ENCODE measurements at places on chromosomes 7 and 10. TPM values are rescaled to one million over a fixed set of nuclear protein-coding genes. Genes with fewer than 3 reads are reported as not detected.
A peak's percentile ranks its signal among the peaks of the same experiment; 100 is the strongest.

GRCh38 chr7:112129655-112130323, 76.4 kb downstream of the DOCK4 start:
- peak; percentile 49 for DNase-seq

DNA sequence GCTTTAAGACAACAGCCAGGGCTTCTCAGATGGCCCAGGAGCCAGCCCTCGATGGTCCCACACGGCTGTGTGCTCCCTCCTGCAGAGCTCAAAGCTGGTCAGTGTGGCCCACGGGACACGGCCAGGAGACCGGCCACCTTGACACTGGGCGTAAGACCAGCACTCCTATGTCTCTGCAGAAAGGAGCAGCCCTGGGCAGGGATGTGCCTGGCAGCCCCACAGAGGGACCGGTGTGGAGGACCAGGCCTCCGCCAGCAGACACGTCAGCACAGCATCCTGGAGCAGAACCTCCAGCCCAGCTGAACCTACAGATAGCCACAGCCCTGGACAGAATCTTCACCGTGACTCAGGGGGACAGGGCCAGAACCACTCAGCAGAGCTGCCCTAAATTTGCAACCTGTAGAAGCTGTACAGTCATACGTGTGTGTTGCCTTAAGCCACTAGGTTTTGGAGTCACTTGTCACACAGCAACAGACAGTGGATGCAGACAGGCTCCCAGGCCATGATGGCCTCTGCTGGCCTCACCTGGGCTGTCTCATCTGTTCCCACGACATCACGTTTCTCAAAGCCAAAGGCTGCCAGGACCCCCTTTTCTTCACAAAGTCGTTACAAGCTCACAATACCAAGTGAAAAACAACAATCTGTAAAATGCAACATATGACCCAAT, 132.4 kb downstream of the DIP2C start:
- no peak for DNase-seq

- DNase-seq = no peak
Observed at GRCh38 chr7:156783864-156784263, 109.1 kb downstream of the LMBR1 start.

DNA sequence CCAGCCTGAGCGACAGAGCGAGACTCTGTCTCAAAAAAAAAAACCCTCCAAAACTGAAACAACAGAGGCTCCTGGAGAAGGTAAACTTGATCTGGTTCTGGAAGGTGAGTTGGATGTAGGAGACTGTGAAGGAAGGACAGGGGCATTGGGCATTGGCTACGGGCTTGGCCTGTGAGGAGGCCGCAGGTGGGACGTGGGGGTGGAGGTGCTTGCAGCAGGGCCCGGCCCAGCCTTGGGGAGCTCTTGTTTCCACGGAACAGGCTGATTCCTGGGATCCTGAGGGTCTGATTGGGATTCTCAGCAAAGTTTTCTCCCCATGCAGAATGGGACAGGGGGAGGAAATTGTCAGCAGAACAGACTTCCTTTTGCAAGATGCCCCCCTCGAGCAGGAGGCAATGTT, 30.6 kb downstream of the IL15RA start:
- no peak for DNase-seq

The CDK14 gene
- 24.0 TPM for total RNA-seq

DNA sequence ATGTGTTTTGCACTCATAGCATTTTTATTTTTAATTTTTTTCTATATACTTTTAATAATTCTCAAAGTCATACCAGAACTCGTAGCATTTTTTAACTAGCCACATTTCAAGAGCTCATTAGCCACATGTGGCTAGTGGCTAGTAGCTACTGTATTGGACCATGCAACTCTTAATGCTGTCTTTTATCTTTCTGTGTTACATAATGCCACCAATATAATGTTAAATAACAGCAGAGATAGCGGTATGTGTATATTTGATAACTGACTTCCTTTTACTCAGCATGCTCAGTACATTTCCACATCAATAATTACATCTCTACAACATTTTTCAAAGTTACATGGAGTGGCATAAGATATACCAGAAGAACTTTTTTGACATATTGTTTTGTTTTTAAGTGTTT, 91.4 kb downstream of the CDK13 start:
- DNase-seq = no peak

DNA sequence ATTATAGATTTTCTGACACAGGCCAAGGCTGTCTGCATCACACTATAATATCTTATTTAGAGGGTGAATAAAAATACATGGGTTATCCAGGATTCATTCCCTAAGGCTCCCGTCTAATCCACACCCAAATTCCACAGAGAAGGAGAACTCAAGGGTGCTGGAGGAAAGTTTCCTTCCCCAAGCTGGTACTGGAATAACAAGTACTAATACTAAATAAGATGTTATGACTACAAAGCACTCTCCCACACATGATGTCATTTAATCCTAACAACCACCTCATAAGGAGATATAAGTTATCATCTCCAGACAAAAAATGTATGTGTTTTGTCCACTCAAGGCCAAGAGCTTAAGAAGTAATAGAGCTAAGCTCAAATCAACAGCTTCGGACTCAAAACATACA, 53.0 kb downstream of the SNX13 start:
- DNase-seq = no peak

DNA sequence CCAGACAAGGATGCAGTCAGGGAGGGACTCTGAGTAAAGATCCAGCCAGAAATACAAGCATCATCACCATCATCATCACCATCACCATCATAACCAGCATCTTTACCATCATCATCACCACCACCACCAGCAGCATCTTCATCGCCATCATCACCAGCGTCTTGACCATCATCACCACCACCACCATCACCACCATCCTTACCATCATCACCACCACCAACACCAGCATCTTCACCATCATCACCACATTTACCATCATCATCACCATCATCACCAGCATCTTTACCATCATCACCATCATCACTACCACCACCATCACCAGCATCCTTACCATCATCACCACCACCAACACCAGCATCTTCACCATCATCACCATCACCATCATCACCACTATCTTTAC, 44.1 kb upstream of the CPXM2 start:
- DNase-seq = no peak

DNA sequence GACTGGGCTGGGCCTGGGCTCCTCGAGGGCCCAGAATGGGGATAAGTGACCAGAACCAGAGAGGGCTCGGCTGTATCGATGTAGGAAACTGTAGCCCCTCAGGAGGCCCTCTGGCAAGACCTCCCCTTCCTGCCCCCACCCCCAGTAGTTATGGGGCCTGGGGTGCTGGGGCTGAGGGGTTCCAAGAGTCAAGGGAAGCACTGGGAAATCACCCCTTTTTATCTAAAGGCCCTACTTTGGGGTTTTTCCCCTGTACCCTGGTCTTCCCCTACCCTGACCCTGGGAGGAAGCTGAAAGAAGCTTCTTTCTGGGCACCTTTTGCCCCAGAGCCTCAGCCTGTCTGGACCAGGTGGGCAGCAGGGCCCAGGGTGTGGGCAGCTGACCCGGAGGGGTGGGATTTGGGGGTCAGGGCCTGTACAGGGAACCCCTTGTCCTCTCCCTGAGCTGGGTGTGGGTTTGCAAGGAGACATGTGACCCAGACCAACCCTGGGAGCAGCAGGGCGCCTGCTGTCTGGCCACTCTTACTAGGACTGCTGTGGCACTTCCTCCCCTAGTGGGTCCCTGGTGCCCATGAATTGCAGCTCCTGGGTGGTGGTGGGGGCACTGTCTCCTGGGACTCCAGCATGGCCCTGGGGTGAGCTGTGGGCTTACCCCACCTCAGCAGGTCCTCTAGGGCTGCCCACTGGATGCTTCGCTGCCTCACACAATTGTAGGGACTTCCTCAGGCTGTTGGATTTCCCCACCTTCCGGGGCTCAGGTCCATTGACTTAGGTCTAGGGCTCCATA, 1.5 kb downstream of the IRF5 start:
- no peak for DNase-seq

The SAMD9L gene
- total RNA-seq = not detected

The GPR158 gene
- total RNA-seq = 1.5 TPM

The PIP gene
- not detected for total RNA-seq

DNA sequence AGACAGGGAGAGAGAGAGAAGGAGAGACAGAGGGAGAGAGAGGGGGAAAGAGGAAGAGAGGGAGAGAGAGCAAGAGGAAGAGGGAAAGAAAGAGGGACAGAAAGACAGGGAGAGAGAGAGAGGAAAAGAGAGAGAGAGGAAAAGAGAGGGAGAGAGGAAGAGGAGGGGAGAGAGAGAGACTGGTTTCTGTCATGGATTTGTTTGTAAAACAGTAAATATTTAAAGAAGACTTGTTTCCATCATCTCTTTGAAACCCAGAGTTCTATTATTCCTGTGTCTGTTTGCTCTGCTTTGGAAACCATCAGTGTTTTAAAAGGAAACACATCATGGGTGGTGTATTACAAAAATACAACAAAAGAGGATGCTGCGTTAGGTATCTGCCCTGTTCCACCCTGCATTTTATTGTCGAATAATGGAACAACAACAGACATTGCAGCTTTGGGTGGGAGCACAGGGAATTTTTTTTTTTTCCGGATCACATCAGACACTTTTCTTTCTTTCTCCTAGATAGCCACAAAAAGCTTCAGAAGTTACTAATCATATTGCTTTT, 150.7 kb upstream of the RSU1 start:
- no peak for DNase-seq

The VAX1 gene
- total RNA-seq = not detected

DNA sequence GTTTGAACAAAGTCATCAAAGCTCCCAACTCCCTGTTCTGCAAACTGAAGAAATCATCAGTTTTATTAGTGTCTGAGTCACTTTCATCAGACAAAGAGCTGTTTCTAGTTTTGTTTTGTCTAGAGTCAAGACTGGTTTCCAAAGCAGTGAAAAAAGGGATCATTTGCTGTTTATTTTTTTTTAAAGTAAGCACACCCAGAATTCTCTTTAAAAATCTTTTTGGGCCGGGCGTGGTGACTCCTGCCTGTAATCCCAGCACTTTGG, 972.0 kb upstream of the CELF2 start:
- no peak for DNase-seq

GRCh38 chr7:37642028-37642540, 41.5 kb upstream of the GPR141 start:
- DNase-seq = no peak

The ADCYAP1R1 gene
- total RNA-seq = 10.6 TPM

The FKBP9 gene
- 13.0 TPM for total RNA-seq

DNA sequence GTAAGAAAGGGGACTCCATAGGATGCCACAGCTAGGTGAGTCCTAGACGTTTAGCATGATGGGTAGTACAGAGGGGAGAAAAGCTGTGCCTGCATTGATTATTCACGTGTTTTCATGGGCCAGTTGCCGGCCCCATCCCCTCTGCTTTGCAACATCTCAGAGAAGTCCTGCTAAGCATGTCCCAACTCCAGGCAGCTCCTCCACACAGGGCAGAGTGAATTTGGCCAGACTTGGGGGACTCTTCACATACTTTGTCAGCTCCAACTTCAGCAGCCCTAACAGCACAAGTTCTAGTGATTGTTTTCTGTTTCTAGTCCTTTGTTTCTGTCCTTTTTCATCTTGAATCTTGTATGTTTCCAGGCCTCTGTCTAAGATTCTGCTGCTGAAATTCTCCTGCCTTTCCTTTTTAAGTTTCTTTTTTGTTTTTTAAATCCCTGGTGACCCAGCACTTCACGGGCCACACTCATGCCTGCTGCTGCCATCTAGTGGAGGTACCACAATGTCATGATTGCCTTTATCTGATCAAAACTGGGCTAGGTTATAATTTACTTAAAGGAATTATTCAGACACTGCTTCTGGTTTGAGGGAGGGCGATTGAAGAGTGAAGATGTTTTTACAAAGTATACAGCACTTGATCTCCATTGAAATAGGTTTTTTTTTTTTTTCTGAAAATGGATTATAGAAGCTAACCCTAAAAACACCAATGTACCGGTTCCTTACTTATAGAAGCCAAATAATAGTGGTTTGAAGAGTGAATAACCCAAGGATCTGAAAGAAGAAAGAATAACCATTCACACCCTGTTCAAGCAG, 276.9 kb downstream of the CSTF2T start:
- DNase-seq = peak; percentile 79

The GPR37 gene
- 8.5 TPM for total RNA-seq

The SPDYE2 gene
- not detected for total RNA-seq

DNA sequence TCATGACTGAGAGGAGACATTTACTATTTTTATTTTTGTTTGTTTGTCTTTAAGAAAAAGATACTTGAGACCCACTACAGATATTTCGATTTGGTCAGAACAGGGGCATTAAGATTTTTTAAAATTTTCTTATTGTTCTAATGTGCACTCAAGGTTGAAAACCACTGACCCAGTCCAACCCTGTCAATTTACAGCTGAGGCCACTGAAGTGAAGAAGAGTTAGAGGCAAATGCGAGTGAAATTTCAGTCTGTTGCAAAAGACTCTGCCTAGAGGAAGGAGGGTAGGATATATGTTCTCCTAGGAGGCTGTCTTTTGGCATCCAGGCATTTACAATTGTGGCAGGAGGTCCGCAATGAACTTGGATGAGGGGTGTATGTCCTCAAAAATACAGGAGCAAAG, 396.3 kb downstream of the RPS24 start:
- DNase-seq = no peak

- DNase-seq = peak; percentile 54
Observed at GRCh38 chr10:26725837-26726727, 28.6 kb downstream of the PDSS1 start.

GRCh38 chr10:122911889-122912484, 1.6 kb downstream of the FAM24A start:
- DNase-seq = peak; percentile 84

The ATOH7 gene
- total RNA-seq = 1.8 TPM

The DGKI gene
- 0.39 TPM for total RNA-seq

DNA sequence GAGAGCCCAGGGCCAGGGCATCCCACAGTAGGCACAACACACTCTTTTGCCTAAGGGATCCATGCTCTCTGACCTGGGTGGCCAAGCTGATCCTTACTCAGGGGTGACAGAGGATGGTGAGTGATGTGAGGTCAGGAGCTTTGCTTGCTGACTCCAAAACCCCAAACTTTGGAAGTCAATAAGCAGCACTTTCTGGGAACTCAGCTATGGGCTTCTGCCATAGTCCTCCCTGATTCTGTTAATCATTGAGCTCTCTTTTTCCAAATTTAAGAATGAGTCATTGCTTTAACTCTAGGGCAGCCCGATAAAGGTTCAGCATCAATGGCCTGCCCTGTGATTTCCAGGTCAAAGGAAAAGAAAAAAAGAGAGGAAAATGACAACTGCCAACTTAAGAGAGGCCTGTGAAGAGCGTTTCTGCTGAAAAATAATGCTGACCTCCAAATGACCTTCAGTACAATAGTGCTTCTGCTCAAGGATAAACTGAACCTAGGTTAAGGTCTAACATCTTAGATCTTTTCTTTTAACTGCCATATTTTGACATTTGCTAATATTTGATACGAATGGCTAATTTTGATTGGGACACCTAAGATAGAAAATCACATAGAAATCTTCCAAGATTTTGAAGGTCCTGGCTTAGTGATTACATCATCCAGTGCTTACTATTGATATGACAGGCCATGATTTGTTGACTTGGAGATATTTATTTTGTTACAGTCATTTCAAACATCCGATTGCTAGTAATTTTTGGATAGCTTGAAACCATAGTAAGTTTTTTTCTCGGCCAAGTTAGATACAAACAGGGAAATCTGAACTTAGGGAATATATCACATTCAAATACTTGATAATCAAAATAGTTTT, 20.8 kb upstream of the RELN start:
- DNase-seq = no peak

The SYCE1 gene
- total RNA-seq = not detected

Measured in GM23338 (cell line).